ENCODE measurements at places on chromosomes 4 and X.

GRCh38 chrX:22594766-22595165 is 322.1 kb downstream of the CBLL2 start:
- no peak for DNase-seq

DNA sequence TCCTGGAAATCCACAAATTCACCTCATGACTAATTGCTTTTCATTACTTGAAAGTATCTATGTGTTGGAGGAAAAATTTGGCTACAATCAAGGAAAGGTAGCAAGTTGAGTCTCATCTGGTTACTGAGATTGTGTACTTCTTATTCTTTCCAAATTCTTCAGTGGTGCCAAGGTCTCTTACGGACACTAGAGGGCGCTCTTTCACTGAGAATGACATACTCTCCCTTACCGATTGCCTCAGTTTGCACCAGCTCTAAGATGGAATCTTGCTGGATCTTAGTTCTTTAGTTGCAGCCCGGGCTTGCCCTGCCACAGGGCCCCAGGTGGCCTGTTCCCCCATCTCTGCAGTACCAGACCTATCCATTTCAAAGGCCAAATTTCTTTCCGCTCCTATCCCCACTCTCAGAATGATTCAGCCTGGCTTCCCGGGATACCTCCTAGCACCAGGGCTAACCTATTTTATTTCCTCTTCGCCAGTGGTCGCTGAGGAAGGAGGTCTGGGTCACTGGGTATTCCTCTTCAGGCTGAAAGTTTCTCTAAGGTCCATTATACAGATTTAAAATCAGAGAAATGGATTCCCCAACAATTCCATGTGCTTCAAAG is 24.6 kb upstream of the GPR50 start:
- DNase-seq = peak; percentile 41

- peak; percentile 97 for DNase-seq
Measured at GRCh38 chr4:5758741-5759140, 47.7 kb downstream of the EVC start.

DNA sequence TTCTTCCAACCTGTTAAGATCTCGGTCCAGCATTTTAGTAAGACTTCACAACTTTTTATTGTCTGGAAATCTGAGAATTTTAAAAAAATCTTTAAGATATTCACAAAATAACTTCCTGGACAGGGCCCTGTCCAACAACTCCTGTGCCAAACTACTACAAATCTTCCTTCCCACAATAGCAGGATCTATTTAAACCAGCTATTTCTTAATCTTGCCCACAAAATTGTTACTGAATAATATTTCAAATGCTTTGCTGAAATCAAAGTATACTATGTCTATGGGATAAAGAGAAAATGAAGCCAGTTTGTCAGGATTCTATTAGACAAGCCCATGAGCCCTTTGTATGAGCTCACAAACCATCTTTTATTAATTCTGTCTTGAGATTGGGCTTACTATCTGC is 104.1 kb upstream of the DDIT4L start:
- no peak for DNase-seq

All from HCEC 1CT (cell line).